ENCODE measurements at places on chromosomes 4 and X.
A peak's percentile ranks its signal among the peaks of the same experiment; 100 is the strongest.

DNA sequence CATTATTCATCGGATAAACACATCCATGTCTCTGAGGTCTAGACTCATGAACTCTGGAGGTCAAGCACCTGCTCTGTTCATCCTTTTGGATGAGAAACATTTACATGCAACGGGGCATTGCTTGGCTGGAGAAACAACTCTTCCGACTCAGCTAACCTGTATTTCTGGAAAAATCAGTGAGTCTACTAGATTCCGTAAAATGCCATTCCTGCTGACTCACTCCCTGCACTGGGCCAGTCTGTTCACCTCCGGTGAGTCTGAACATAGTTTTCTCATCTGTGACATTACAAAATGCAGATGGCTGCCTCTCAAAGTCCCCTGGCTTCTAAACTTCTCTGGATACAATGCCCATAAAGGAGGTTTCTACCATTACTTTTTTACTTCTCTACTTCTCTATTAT, 185.7 kb upstream of the HS3ST1 start:
- DNase-seq, result no peak

DNA sequence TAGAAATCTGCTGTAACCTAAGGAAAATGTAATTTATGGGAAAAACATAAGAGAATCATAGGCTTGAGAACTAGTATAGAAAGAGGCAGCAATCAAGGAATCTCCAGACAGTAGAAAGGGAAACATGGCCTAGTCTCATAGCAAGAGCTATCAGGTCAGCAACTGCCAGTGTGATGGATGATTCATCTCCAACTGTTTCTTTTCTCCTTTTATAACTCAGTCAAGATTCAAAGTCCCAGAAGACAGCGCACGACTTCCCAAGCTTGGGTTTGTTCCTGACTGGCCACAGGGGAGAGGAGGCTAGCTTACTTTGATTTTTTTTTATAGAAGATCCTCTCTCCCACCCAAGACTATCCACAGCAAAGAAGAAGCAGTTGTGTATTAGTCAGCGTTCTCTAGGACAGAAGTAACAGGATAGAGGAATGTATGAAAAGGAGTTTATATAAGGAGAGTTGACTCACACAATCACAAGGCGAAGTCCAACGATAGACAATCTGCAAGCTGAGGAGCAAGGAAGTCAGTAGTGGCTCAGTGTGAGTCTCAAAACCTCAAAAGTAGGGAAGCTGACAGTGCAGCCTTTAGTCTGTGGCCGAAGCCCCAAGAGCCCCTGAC, 181.5 kb downstream of the GC start:
- peak; percentile 29 for DNase-seq

DNA sequence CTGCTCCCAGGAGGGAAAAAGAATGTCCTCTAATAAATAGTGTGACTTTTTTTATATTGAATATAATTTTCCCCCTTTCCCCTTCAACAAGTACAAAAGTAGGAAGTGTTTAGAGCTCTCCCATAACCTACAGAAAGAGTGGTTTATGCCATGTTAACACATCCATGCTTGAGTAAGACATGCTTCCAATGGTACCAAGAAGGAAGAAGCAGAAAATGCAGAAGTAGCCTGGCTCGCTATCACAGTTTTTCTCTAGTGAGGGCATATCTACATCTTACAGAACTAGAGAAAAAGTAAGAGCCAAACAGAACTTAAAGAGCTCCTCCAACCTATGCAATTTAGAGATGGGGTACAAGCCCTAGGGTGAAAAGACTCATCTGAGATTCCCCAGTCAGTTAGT, 82.5 kb downstream of the ARHGEF9 start:
- no peak for DNase-seq

GRCh38 chr4:125268068-125268755, 46.5 kb upstream of the FAT4 start:
- no peak for DNase-seq

GRCh38 chr4:11954093-11954492, 525.4 kb upstream of the HS3ST1 start:
- DNase-seq, result no peak

- no peak for DNase-seq
Observed at GRCh38 chrX:51608766-51609165, 9.9 kb downstream of the CENPVL3 start.

DNA sequence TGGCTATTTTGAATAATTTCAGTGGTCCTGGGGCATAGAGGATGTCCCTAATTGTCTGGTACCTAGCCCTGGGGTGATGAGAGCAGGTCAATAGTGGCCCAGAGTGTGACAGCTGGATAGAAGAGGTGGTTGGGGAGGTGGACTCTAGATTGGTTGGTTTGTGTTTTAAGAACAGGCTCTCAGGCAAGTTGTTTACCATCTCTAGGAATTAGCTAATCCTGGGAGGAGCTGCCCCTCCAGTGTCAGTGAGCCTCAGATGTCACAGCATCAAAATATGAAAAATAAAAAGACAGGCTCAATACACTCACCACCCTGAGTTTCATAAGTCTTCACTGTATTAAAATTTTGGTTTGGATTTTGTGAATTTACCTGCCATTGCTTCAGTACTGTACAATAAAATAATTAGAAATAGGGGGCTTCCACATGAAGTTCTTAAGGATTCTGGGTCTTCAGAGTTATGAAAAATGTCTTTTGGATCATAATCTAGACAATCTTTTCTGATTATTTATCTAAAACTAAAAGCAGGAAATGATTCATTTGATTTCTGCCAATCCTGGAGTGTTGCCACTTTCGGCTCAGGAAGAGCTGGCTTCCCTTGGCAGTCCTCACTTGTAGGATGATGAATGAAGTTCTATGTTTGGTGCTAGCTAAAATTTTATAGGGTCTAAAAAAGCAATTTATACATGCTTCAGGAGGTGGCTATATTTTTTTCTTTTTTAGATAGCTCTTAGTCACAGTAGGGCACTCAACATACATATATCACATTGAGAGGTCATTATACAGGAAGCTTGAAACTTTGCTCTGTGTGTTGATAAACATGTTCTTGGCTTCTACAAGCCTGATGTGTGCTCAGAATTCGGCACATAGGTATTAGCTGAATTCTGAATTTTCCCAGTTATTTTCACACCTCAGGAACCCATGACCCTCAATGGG, 395.1 kb downstream of the RAB28 start:
- DNase-seq, result peak; percentile 43

DNA sequence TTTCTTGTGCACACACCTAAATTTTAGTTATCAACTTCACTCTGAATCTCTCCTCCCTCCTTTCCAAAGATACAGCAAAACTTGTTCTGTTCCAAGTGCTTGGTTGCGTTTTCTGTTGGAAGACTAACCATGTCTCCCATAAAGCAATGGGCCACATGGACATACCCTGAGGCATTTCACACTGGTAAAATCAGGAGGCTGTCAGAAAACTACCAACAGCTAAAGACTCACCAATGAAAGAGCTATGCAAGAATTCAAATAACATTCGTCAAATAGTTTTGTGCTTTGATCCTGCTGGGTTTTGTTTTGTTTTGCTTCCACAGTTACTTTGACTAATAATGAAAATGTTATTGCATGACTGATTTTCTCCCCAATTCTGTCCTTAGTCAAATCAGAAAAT, 46.0 kb downstream of the PHEX start:
- DNase-seq, result no peak

DNA sequence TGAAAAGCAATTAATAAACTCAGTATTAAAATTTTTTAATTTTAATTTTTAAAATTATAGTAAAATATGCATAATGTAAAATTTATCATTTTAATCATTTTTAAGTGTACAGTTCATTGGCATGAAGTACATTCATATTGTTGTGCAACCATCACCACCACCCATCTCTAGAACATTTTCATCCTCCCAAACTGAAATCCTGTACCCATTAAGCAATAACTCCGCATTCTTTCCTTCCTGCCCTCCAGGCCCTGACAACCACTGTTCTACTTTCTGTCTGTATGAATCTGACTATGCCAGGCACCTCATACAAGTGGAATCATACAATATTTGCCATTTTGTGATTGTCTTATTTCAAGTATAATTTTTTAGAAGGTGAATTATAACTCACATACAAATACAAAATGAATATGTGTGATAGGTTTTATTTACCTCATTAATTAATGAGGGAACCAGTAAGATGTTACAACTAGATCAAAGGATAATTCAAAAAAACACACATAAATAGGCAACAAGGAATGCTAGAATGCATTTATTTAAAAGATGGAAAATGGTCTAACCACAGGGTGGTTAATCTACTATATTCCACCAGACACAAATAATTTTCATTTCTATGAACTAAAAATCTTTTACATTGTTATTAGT, 13.1 kb upstream of the AFF1 start:
- DNase-seq, result peak; percentile 73

DNA sequence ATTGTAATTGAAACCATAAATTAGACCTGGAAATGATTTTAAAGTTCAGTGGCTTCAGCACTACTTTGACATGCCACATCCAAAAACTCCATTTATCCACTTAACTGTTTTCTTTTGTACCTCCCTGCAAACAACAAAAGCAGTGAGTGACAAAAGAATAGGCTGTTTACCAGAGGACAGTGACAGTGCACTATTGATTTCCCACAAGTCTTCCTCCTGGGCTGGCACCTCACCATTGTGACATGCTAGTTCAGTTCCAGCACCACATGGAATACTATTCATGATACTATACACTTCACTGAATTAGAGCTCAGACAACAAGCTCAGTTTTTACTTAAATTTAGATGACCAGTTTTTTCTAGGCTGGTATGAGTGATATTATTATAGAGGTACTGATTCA, 29.3 kb downstream of the MOSPD2 start:
- no peak for DNase-seq

DNA sequence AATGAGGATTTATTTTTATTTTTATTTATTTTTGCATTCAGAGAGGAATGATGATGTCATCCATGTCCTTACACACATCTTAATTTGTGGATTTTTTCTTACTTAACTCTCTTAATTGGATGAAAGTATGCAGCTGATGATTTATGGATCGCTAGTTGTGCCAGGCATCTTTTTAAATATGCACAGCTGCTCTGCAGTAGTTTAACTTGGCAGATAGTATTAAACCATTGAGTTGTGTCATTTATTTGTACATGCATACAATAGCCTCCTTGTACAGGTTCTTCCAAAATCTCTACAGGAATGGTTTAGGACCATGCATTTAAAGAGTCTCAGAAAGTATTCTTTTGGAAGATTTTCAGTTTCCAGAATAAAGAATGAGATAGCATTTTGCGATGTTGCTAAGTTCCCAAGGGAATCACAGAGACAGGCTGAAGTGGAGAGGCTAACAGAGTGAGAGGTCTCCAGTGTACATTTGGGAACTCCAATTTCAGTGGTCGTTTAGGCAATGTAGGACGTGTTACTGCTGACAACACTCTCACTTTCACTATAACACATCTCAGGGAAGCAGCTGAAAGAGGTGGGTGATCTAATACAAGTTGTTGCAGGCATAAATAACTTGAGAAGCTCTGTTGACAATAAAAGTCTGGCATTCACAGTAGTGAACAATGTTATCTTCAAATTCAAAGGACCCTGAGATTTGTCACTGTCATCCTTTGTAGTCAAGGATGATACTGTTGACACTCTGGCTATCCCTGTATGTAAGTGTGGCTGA, 49.9 kb upstream of the SCRG1 start:
- DNase-seq, result no peak

DNA sequence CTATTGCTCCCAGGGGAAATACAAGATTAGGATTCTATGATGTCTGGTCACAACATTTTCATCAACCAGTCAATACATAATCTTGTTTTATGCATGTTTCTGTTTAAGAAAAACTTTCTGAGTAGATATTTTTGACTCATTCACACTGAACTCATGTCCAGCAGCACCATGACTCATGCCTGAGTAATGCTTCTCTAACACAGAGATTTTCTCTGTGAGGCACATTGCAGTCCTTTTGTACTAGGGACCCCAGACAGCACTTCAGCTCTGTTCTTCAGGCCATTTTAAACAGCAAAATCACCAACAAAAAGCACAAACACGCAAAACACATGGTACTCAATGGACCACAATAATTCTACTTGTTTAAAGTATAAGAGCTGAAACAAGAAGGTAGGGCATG, 83.6 kb downstream of the MXRA5 start:
- DNase-seq, result peak; percentile 68

DNA sequence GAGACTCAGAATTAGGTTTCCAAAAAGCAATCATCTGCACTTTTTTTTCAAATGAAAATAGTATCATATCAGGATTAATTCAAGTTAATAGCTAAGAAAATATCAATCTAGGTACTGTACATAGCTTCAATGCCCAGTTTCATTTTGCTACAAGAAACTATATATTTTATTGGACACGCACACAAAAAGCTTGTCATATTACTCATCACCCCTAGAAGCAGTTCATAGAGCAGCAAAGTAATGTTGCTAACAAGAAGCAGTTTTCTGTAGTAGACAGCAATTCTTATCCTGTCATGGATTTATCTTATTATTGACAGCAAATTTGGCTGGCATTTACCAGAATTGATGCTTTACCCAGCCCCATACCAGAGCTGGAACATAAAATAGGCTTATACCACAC, 52.3 kb upstream of the LSM6 start:
- no peak for DNase-seq

- DNase-seq, result no peak
Observed at GRCh38 chr4:17188547-17189400, 290.3 kb upstream of the LDB2 start.

DNA sequence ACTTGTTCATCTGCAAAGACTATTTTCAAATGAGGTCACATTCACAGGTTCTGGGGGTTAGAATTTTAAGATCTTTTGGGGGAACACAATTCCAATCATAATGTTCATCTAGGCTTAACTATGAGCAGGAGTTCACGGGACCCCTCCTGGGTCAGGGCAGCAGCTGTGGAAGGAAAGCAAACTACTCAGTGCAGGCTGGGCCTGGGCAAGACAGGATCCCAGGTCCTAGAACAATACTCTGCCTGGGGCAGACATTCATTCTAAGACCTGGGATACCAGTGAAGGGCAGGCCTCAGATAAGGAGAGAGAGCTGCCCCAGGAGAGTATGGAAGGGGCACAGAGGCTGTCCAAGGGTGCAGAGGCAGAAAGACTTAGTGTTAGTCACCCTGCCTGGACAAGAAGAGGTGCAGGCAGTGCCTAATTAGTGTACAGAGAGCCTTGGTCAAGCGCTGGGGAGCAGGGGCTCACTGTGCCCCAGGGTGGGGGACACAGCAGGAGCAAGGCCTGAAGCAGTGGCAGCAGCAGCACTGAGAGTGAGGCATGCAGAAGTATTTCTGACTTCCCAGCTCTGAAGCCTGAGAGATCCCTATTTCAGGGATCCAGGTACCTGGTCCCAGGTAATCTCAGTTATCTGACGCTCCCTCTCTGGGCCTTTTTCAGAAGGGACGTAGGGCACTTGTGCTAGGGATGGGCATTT, 123.0 kb upstream of the MAMLD1 start:
- no peak for DNase-seq

Data from NCI-H226 (cell line).